AG04450 (cell line): ENCODE measurements at places on chromosomes 2 and 18.

GRCh38 chr2:69559442-69560146, 83.9 kb downstream of the AAK1 start:
- no peak for DNase-seq

DNA sequence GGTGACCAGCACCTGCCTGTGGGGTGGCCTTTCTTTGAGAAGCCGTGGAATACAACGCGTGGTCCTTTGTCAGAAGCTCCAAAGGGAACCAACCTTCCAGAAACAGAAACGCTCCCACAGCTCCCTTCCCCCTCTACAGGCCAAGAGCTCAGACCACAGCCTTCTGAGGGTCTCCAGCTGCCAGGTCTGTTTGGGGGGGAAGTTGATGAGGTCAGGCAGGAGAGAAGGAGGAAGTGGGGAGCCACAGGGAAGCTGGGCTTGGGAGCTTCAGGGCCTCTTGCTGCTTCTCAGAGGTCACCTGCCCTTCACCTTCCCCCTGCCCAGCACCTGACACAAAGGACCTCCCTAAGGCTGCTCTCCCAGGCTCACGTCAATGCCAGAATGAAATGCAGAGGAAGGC, 287.7 kb upstream of the ID2 start:
- no peak for DNase-seq

DNA sequence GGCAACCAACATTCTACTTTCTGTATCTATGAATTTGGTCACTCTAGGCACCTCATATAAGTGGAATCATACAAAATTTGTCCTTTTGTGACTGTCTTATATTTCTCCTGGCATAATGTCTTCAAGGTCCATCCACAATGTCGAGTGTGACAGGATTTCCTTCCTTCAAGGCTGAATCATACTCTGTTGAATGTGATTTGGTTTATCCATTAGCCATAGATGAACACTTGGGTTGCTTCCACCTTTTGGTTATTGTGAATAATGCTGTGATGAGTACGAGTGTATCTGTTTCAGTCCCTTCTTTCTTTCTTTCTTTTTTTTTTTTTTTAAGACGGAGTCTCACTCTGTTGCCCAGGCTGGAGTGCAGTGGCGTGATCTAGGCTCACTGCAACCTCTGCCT, 311.3 kb downstream of the TGIF1 start:
- DNase-seq, result no peak

DNA sequence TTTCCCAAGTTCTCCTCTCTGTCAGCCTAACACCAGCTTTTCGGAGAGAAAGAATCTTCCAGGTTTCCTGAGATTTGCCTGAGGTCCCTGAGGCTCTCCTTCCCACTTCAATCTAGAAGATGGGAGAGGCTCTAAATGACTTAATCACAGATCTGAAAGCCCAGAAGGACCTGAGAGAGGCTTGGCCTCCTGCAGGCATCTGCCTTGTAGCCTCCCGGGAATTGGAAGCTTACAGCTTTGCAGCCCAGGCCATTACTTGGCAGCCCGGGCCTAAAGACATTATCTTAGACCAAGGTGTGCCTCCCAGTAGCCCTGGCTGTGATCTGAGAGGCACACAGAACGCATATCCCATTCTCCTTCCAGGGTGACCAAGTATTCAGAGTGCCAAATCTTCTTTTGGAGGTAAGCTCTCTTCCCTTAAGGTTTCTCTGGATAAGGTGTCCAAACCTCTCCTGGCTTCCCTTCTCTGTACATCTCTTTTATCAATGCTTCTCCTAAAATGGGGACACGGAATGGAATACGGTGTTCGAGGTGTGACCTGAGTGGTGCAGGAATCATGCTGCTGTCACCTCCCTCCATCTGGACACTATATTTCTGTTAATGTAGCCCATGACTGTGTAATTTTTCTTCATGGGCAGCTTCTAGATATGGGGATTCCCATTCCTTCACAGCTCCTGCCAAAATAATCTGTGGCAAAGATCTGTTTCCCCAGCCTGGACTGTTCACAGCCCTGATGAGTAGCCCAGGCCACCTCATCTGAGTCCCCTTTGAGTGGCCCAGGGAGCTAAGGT, 16.0 kb downstream of the CTIF start:
- no peak for DNase-seq

- no peak for DNase-seq
These were observed 89.9 kb upstream of the SLC1A4 start for GRCh38 chr2:64899081-64899865.

GRCh38 chr18:10304853-10305252, 149.6 kb upstream of the APCDD1 start:
- no peak for DNase-seq

DNA sequence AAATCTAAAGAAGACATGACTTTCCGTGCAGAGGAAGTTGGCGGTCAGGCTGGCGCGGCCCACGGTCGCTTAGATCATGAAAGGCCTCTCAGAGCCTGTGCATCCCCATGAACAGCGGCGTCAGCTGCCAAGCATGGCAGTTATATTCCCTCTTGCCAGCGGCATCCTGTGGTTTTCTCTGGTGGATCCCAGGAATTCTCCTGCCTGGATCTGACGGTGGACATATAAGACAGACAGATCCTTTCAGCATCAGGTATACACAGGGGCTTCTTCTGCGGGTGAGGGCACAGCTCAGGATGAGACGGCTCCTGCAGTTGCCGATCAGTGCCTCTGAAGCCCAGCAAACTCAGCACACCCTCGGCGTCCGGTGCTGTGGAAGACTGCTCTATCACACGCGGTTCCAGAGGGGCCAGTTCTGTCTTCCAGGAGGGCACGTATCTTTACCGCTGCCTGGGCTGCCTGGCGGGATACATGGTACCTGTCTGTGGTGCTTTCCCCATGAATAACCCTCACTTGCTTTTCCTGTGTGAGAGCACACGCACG, 157.8 kb downstream of the LDLRAD4 start:
- DNase-seq, result no peak
